ENCODE measurements at places on chromosomes 12 and 14.

- DNase-seq: no peak
Measured at GRCh38 chr14:61803755-61804154, 41.5 kb downstream of the SNAPC1 start.

DNA sequence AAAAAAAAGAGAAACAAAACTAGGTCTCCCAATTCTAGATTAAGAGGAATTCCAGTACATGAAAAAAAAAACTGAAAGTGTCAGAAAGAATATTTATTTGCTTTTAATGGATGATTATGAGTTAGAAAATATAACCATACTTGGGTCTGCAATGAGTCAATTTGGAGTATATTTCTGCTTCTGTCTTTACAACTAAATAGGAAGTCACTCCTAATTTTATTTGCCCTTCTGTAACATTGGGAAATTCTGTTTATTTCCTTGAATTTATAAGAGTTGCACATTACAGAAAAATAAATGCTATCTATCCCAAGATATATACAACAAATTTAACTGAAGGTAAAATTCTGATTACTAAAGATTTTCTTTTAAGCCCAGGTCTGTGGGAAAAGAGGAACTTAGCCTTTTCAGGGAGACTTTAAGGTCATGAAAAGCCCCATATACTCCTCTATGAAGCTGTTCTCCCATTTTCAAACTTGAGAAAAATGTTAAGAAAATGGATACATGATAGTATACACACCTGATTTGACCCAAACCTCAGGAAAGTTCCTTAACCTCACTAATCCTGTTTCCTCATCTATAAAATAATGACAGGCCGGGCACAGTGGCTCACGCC, 7.2 kb downstream of the SINHCAF start:
- DNase-seq: no peak

DNA sequence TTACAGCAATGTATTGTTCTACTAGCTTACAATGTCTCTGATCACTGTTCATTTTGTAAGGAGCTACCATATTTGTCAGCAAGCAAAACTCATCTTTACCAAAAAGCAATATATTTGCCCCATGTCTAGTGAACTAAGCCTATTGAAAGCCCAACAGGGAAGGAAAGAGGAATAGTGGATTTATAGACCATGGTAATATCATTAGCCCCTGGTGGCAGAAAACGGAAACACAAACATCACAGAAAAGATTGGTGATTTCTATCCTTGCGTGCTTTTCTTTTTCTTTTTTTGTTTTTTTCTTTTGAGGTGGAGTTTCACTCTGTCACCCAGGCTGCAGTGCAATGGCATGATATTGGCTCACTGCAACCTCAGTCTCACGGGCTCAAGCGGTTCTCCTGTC, 1562.4 kb upstream of the TMEM132C start:
- DNase-seq: no peak

- peak; percentile 30 for DNase-seq
Measured at GRCh38 chr14:87334997-87335685, 657.8 kb downstream of the GALC start.

DNA sequence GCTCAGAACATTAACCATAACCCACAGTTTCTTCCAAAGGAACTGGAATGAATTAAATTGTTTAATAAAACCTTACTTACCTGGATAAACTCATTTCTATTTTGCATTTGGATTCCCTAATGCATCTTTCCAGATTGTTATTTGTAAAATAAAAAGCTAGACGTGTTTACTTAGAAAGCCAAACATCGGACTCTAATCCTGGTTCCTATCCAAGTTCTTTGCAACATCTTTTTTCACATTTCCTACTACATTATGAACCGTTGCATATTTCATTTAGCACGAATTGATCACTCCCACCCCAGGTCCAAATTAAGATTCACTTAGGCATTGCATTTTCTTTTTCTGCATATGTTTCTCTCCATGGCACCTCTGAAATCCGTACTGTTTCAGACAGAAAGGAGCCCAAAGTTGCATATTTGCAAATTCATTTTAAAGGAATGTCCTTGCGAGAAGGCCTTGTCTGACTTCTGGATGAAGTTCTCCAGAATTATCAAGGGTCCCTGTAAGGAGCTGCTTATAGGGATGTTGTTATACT, 164.4 kb upstream of the GSC start:
- DNase-seq: no peak

- peak; percentile 69 for DNase-seq
Measured at GRCh38 chr12:58408516-58408915, 467.1 kb downstream of the ATP23 start.

DNA sequence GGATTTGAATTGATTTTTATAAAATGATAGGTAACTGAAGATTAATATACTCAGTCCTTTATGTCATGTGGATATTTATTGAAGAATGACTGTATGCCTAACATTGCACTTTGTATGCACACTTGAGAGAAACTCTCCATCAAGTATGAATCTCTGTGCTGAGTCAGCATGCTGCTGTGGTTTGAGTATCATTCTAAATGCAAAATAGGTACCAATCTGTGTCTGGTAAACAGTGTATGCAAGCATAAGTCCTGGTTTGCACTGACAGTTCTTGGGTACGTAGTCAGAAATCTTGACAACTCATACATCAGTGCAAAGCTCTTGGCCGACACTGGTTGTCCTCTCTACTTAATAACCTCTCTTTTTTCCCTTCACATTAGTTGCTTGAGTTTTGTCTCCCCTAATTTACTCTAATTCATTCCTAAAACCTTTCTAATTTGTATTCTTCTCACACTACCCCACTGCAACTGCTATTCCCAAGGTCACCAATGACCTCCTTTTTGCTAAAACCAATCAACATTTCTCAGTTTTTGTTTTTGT, 21.8 kb downstream of the MGAT4C start:
- DNase-seq: no peak

GRCh38 chr14:29738950-29739349, 188.7 kb downstream of the PRKD1 start:
- DNase-seq: no peak

DNA sequence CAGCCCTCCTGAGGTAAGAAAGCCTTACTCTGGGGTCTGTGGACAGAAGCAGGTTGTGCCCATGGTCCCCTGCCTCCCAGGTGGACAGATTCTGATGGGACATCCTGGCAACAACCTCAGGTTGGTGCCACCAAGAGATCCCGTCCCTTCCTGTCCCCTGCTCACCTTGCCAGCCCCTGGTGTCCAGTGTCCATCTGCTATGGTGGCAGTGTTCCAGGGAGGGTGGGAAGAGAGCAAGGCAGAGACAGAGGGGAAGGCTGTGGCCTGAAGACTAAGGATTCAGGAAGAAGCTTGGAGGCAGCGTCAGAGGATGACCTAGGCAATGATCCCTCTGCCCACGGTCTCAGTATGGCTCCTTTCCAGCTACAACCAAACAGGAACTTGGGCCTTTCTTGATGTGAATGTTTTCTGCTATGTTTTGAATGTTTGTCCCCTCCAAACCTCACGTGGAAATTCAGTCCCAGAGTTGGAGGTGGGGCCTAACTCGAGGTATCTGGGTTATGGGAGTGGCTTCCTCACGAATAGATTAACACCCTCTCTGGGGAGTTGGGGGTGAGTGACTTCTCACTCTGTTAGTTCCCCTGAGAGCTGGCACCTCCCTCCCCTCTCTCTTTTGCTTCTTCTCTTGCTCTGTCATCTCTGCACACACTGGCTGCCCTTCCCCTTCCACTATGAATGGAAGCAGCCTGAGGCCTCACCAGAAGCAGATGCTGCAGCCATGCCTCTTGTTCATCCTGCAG, 26.9 kb downstream of the IQSEC3 start:
- no peak for DNase-seq

GRCh38 chr12:4477129-4477528, 31.5 kb upstream of the FGF6 start:
- DNase-seq: peak; percentile 2

GRCh38 chr14:93803408-93804318, 15.4 kb upstream of the PRIMA1 start:
- DNase-seq: no peak

- no peak for DNase-seq
Measured at GRCh38 chr14:36721877-36722276, 60.2 kb downstream of the PAX9 start.

DNA sequence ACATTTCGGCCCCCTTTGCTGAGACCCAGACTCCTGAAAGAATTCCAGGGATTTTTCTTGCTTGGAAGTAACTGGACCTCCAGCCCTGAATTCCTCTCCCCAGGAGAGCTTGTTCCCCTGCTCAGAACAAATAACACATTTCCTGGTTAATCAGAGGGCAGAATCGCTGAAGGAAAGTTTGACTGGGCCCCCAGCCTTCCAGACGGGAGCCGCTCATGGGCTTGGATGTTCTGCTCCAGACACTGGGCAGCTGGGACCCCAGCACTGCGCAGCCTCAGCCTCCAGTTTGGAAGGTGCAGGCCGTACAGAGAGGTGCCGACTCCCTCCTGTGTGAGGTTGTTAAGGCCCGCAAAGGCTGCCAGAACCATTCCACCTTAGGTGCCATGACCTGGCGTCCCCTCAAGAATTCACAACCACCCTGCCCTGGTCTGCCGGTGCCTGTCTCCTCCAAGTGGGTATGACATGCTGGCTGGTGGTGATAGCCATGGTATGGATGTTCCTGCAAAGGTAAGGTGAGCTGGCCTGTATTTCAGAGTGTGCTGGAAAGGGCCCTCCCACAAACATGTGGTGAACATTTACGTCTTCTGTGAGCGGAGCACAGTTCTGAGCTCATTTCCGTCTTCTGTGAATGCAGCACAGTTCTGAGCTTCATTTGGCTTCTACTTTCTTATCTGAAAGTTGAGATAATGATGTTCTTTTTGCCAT, 5.1 kb upstream of the LTBP2 start:
- DNase-seq: no peak

GRCh38 chr12:109981311-109981710, 14.9 kb downstream of the GIT2 start:
- DNase-seq: no peak

GRCh38 chr12:69949311-69950002, 124.4 kb downstream of the MYRFL start:
- DNase-seq: no peak

GRCh38 chr12:78359520-78359919, 505.1 kb upstream of the SYT1 start:
- peak; percentile 3 for DNase-seq

- DNase-seq: no peak
Measured at GRCh38 chr12:114954511-114955055, 270.6 kb upstream of the TBX3 start.

DNA sequence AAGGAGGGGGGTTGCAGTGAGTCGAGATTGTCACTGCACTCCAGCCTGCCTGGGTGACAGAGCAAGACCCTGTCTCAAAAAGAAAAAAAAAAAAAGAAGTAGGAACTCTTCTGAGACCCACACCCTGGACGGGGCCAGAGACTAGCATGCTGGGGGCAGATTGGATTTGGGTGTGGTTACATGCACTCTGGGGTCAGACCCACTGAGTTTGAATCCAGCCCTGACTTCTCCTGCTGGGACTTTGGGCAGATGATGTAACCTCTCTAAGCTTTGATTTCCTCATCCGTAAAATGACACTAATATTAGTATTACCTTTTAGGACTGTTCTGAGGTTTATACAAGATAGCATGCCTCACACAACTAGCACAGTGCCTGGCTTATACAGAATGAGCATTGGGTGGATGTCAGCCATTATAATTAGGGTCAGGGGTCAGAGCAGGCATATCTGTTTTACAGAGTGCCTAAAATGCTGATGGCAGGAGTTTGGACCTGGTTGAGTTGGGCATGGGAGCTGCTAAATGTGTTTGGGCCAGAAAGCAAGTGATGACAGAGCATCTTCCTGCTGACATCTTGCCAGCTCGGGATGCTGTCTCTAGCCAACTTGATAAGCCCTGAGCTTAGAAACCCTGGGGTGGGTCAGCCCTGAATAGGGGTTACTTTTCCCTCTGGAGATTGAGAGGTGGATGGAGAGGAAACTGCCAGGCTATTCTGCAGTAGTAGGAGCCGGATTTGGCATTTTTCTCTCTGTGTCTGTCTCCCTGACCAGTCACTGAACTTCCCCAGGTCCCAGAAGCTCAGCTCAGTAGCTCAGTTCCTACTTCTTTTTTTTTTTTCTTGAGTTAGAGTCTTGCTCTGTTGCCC, 15.5 kb downstream of the TPCN1 start:
- DNase-seq: no peak

DNA sequence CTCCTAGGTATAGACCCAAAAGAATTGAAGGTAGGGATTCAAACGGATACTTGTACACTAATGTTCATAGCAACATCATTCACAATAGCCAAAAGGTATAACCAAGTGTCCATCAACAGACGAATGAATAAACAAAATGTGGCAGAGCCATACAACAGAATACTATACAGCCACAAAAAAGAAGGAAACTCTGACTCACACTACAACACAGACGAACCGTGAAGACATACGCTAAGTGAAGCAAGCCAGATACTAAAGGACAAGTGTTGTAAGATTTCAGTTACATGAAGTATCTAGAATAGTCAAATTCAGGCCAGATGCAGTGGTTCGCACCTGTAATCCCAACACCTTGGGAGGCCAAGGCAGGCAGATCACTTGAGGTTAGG, 19.1 kb downstream of the CAMKK2 start:
- no peak for DNase-seq

DNA sequence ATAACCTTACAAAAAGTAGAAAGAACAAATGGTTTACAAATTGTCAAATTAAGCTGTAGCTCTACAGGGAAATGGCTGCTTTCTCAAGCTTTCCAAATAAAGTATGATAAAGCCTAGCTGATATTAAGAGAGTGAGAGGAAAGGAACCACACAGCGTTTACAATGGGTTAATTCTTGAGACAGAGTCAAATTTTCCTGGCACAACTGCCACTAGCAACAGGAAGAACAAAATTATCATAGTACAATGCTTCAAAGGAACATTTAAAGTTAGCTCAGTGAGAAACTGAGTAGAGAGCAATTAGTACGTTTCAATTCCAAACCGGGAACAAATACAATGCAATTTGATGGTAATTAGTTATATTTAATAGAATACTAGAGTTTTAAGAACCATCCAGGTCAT, 116.0 kb downstream of the PPP1R12A start:
- peak; percentile 32 for DNase-seq

DNA sequence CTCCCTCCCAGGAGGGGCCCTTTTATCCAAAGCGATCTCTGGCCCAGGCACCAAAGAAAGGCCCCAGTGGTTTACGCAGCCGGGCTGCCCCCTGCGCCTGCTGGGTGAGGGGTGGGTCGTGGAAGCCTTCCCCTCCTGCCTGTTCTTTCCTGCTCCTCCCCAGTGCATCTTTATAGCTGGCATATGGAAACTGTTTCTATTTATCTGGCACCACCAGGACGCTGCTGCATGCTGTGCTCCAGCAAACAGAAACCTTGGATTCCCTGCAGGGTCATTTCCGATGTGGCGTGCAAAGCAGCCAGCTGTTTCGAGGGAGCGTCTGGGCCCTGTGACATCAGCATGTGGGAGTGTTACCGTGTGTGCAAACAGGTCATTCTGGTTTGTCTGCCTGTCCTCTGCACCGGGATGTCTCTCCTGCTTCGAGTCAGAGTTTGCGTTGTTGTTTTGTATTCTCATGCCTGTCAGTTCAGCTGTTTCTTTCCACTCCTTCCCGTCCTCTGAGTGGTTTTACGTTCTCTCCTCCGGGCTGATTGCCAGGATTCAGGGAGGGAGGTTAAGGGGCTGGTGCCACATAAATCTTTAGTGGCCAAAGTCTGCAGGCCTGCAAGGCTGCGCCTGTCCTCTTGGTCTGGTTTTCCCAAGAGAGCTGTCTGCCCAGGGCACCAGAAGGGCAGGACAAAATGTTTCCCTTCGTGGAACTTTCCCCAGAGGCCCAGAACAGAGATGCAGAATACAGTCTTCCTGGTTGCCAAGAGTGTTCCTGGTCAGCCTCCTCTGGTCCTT, 24.6 kb downstream of the TPCN1 start:
- peak; percentile 86 for DNase-seq
